Endodermal cell (in vitro differentiated cells): ENCODE measurements at places on chromosomes 7 and 10. TPM values are rescaled to one million over a fixed set of nuclear protein-coding genes. Genes with fewer than 3 reads are reported as not detected.
A peak's percentile ranks its signal among the peaks of the same experiment; 100 is the strongest.

- peak; percentile 79 for DNase-seq
Measured at GRCh38 chr7:121510302-121510701, 114.2 kb upstream of the FAM3C start.

GRCh38 chr7:91533996-91534395 is 269.8 kb downstream of the FZD1 start:
- DNase-seq = no peak

BTAF1 gene
- 53.8 to 68.7 TPM (median 54.3 TPM) in 3 replicates for total RNA-seq

ACSL5 gene
- total RNA-seq = not detected in 3 replicates

FGFBP3 gene
- 3.3 to 5.2 TPM (median 4.3 TPM) in 3 replicates for total RNA-seq

GRCh38 chr10:124005091-124005490 is 88.3 kb downstream of the CHST15 start:
- peak; percentile 28 for DNase-seq

AP4M1 gene
- 29.1 and 31.5 TPM in 2 replicates for total RNA-seq

GRCh38 chr7:133186060-133186459 is 66.8 kb upstream of the EXOC4 start:
- no peak for DNase-seq

GRCh38 chr10:111996103-111996502 is 187.5 kb downstream of the GPAM start:
- DNase-seq = no peak

- DNase-seq = no peak
Measured at GRCh38 chr7:74481458-74482196, 27.9 kb downstream of the GTF2IRD1 start.

STOX1 gene
- total RNA-seq = 2.4 to 4.6 TPM (median 4.5 TPM) in 3 replicates

GRCh38 chr7:108415821-108416536 is 40.3 kb downstream of the NRCAM start:
- DNase-seq = no peak

LAMTOR4 gene
- 153 and 155 TPM in 2 replicates for total RNA-seq

DNA sequence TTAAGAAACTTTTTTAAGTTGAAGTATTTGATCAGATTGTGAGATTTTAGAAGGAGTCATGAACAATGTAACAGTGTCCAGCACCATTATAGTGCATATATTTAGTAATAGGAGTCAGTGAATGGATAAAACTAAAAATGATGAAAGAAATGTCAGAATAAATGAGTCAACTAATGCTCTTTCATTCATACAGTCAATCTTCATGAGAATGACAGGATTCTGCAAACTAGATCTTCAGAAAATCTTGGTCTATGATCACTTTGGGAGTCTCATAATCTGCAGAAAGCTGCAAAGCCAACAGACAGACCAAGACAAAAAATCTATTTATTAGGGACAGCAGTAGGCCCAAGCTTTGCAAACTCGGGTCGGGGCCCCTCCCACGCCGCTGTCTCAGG is 710 bp downstream of the RNLS start:
- no peak for DNase-seq

DNA sequence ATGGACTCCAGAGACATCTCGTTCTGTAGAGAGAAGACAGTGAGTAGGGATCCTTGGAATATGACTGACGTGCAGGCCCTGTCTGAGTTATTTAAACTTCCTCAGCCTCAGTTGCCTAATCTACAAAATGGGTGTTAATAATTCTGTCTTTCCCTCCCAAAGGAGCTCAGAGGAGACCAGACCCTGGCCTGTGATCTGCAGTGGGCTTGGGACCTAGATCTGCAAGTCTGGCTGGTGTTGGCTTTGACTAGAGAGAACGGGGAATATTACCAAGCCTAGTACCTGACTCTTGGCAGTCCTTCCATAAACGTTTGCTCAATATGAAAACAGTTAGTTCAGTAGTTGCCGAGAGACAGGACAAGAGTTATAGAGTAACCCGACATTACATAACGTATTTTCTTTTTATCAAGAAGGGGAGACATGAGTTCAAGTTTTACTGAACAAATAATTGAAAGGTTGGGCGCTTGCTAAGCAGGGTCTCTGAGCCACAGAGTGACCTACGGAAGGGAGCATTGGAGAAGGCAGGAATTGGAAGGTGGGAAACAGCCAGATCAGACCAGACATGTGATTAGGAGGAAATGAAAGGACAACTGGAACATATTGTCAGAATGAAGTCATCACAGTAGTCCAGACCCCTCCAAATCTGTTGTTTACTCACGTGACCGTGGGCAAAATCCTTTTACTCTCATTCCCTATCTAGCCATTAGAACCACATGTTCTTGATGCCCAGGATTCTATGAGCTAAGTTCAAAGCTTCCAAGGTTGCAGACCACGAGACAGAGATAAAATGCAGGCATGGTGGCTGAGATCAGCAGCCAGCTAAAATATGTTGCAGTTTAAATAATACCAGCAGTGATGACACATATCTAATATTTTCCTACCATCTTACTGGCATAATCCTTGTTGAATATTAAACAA is 10.9 kb upstream of the CYP3A4 start:
- no peak for DNase-seq
